ENCODE measurements at places on chromosomes 5 and 9.

DNA sequence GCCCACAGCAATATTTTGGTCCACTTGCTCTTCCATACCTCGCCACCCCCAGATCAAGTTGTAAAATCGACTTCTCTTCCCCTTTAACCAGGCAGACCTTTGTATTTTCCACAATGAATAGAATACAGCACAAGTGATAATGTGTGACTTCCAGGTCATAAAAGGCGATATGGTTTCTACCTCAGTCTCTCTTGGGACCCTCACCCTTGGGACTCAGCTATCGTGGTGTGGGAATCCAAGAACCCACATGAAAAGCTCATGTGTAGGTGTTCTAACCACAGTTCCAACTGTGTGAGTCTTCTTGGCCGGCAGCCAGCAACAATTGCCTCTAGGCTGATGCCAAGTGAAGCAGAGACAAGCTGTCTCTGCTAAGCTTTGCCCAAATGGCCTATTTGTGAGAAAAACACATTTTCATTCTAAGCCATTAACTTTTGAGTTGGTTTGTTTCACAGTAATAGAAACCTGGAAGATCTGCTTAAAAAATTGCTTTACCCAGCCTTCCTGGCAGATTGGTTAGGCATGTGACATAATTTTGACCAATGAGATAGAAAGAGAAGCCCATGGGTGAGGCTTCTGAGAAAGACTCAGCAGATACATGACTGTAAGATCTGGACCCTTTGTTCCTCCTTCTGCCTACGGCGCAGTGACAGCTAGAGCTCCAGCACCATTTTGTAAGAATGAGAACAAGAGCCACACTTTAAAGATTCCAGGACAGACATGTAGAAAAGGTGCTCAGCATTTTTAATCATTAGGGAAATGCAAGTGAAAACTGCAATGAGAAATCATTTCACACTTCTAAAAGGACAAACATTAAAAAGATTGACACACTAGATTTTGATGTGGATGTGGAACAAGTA is 18.3 kb upstream of the MLLT3 start:
- peak; percentile 39 for DNase-seq

DNA sequence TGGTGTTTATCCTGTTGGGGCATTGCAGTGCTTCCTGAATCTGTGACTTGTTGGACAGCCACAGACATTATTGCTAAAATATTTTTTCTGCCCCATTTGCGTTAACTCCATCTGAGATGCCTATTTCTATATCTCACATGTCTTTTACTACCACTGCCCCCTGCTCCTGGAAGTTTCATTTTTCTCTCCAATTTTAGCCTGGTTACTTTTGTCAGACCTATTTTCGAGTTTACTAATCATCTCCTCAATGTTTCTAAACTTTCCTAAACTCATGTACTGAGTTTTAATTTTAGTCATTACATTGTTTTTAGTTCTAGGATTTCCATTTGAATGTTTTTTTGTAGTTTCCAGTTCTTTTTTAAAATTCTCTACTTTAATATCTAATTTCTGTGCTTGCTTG is 17.6 kb downstream of the HAPLN1 start:
- DNase-seq = no peak

- no peak for DNase-seq
Observed at GRCh38 chr9:133771486-133772482, 33.6 kb upstream of the SARDH start.

- DNase-seq = no peak
Observed at GRCh38 chr9:135086597-135087488, 625 bp upstream of the OLFM1 start.

DNA sequence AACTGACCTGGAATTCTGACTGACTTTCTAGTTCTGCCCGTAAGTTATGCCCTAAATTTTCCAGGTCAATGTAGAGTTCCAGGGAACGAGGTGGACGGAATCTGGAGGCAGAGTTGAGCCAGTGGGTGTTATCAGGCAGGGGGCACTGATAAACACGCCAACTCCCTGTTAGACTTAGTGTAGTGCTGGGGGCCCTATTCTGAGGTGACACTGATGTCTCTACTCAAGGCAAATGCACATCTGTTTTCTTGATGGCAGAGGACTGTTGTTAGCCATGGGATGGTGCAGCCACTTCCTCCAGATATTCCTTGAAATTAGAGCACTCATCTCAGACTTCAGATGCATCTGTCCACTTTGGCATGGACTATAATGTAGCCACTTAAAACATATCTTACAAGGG is 83.5 kb downstream of the C9orf152 start:
- DNase-seq = peak; percentile 32

DNA sequence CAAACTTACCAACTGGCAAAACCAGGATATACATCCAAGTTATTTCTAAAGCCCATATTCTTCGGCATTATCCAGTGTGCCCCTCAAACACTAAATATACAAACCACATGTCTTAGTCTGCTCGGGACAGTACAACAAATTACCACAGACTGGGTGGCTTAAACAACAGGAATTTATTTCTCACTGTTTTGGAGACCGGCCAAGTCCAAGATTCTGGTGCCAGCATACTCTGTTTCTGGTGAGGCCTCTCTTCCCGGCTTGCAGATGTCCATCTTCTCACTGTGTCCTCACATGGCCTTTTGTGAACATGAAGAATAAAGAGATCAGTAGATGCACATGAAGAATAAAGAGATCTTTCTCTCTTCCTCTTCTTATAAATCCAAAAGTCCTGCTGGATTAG is 12.9 kb upstream of the SLCO6A1 start:
- no peak for DNase-seq

GRCh38 chr5:38575476-38575875 is 19.0 kb upstream of the LIFR start:
- no peak for DNase-seq

DNA sequence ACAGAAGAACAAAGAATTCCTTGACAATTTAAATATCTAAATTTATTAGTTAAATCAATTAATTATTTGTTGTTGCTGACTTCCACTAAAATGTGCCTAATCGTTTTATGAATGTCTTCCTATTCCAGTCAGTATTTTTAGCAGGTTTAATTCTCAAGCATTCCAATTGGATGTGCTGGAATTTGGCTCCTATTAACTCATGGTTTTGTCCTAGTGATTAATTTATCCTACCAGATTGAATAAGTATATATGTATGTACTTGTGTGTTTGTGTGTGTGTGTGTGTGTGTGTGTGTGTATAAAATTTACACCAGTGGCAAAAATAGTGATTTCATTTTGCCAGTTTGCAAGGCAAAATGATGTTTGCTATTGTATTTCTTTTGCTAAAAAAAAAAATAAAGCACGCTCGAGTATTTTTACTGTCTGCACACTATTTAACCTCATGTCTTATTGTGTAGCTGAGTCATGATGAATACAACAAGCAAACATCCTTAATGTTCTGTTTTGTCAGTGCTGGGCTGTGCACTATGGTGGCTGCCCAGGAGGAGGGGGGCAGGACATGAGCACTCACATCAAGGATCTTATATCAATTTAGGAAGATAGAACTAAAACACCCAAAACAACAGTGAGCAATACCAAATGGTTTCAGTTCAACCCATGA is 375.5 kb downstream of the PDE4D start:
- no peak for DNase-seq

- no peak for DNase-seq
Observed at GRCh38 chr5:133034064-133034463, 7.7 kb upstream of the ZCCHC10 start.

GRCh38 chr9:111253742-111254437 is 76.1 kb downstream of the OR2K2 start:
- no peak for DNase-seq

Data from NCI-H524 (cell line).